Upper lobe of right lung (tissue), 1 donor: ENCODE measurements at places on chromosomes 1 and 21.
A peak's percentile ranks its signal among the peaks of the same experiment; 100 is the strongest.

- H3K36me3 ChIP-seq: peaks cover 4% of the 10 kb centered on the region
- H3K4me3 ChIP-seq: no peak overlapping the region
- DNase-seq: no peak
- peak overlapping the region; percentile 19 for H3K27ac ChIP-seq
- no peaks in the 10 kb centered on the region for H3K27me3 ChIP-seq
Measured at GRCh38 chr1:91792489-91793071, 93.4 kb downstream of the TGFBR3 start.

DNA sequence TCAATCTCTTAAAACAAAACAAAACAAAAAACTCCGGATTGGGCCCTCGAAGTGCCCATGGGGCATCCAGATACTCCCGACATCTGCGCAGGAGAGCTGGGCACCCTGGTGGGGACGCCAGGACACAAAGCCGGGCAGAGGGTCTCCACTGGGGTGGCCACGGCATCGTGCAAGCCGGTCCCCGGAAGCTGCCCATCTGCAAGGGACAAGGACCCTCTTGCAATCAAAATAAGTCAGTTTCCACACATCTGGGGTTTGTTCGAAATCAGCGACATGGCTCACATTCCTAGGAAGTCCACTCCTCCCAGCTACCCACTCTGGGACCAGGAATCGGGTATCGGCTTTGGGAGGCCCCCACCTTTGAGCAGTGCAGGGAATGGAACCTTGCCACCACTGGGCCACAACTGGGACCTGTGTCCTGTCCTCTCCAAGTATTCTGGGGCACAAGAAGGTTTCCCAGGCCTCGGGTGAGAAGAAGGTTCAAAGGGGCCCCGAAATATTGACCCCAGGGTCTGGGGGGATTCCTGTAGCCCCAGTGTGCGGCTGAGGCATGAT is 4.6 kb upstream of the PRDM16 start:
- H3K36me3 ChIP-seq: no peaks in the 10 kb centered on the region
- H3K4me1 ChIP-seq: no peaks in the 10 kb centered on the region
- no peak overlapping the region for H3K4me3 ChIP-seq
- peaks cover 68% of the 10 kb centered on the region for H3K27me3 ChIP-seq
- H3K27ac ChIP-seq: no peak overlapping the region

GRCh38 chr1:18161690-18162089 is 54.1 kb downstream of the IGSF21 start:
- H3K36me3 ChIP-seq: no peaks in the 10 kb centered on the region
- no peaks in the 10 kb centered on the region for H3K4me1 ChIP-seq
- peaks cover 13% of the 10 kb centered on the region for H3K27me3 ChIP-seq
- DNase-seq: no peak
- no peak overlapping the region for H3K27ac ChIP-seq

GRCh38 chr1:116494353-116494692 is 76.5 kb downstream of the CD58 start:
- H3K36me3 ChIP-seq: no peaks in the 10 kb centered on the region
- H3K4me1 ChIP-seq: peaks cover 36% of the 10 kb centered on the region
- no peak for DNase-seq
- H3K27ac ChIP-seq: no peak overlapping the region
- no peaks in the 10 kb centered on the region for H3K27me3 ChIP-seq

DNA sequence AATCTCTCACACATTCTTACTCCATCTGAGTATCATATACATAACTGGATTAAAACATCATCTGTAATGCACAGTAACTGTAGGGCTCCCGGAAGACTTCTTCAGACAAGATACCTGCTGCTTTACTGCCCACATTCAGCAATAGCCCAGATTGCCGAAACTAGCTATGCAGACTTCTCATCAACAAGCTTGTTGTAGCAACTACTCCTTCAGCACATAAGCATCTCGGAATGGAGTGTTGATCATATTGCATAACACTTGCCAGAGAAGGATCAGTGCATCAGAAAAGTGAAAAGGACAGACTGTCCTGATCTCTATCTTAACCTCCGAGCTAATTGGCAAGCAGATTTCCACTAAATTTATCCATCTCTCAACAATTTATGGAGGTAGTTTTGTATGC is 354.6 kb upstream of the C1orf87 start:
- no peak overlapping the region for H3K27ac ChIP-seq
- no peaks in the 10 kb centered on the region for H3K27me3 ChIP-seq
- no peaks in the 10 kb centered on the region for H3K4me1 ChIP-seq
- no peak for DNase-seq

- no peaks in the 10 kb centered on the region for H3K36me3 ChIP-seq
- H3K27ac ChIP-seq: no peak overlapping the region
- no peaks in the 10 kb centered on the region for H3K4me1 ChIP-seq
Measured at GRCh38 chr1:43639976-43640794, 9.8 kb upstream of the KDM4A start.

DNA sequence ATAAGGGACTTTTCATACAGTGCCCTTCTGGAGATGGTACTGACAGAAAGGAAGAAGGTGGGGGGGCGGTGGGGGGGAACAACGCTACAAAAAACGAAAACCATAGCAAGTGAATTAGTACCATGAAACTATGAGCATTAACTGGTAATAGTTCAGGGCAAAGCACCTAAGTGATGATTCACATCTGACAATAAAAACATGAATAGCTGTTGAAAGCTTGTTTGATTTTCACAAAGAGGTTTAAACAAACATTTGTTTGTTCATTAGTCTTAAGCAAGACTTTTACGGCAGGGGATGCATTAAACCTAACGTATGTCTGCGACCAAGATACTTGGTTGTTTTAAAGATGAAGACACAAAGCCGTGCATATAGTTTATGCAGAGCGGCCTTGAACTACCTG is 177.5 kb downstream of the LMO4 start:
- no peaks in the 10 kb centered on the region for H3K27me3 ChIP-seq
- no peak overlapping the region for H3K27ac ChIP-seq
- H3K4me1 ChIP-seq: no peaks in the 10 kb centered on the region
- no peak for DNase-seq
- H3K4me3 ChIP-seq: no peak overlapping the region

DNA sequence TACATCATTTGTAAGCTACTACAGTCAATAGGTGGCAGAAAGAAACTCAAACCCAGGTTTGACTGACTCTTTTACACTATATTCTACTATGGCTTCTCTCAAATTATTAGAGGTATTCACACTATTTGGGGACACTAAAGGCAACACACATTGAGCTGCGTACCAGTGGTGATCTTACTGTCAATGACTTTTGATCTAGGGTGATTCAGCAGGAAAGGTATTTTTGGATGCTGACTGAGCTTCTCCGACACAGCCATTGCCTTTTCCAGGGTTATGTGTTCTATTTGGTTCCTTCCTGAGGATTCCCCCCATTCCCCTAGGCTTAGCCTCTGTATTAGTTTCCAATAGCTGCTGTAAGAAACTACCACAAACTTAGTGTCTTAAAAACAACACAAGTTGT is 73.2 kb upstream of the JAK1 start:
- no peak overlapping the region for H3K4me3 ChIP-seq
- no peak for DNase-seq
- peaks cover 14% of the 10 kb centered on the region for H3K36me3 ChIP-seq

DNA sequence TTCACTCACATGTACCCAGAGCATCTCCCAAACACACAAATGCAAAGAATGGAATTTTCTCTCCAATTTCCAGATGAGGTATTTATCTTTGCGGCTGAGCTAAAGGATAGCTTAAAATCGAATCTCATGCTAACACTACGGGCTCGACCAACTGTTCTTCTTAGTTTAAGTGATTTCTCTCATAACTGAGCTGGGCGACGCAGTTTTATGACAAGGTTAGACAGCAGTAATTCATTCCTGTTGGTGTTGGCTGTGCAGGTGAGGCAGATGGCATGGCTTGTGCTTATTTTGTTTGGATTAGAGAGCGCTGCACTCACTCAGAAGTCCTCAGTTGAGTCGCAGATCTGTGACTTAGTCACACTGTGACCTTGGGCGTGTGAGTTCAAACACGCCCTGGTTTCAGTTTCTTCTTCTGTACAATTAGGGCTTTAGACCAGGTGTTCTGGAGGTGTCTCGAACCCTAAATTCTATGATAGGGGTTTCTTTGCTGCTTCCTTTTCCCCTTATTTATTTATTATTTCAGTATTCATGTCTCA is 41.5 kb upstream of the MRPS6 start:
- no peak for DNase-seq
- H3K36me3 ChIP-seq: no peaks in the 10 kb centered on the region
- no peaks in the 10 kb centered on the region for H3K4me1 ChIP-seq
- H3K27ac ChIP-seq: no peak overlapping the region
- H3K4me3 ChIP-seq: no peak overlapping the region

DNA sequence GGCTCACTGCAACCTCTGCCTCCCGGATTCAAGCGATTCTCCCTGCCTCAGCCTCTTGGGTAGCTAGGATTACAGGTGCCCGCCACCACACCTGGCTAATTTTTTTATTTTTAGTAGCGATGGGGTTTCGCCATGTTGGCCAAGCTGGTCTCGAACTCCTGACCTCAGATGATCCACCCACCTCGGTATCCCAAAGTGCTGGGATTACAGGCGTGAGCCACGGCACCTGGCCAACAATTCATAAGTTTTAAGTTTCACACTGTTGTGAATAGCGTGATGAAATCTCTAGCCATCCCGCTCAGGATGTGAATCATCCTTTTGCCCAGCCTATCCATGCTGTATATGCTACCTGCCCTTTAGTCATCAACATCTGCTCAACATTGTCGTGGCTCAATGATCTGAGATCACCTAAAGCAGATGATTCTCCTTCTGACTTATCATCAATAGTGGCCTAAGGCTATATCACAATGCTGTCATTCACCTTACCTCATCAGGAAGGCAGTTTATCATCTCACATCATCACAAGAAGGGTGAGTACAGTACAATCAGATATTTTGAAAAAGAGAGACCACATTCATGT is 2.6 kb downstream of the PFDN2 start:
- no peak for DNase-seq
- H3K4me3 ChIP-seq: no peak overlapping the region
- no peaks in the 10 kb centered on the region for H3K27me3 ChIP-seq
- no peak overlapping the region for H3K27ac ChIP-seq
- peaks cover 54% of the 10 kb centered on the region for H3K4me1 ChIP-seq

GRCh38 chr1:226309398-226310244 is 657 bp upstream of the LIN9 start:
- no peaks in the 10 kb centered on the region for H3K27me3 ChIP-seq
- H3K4me3 ChIP-seq: peak overlapping the region; percentile 93
- peak overlapping the region; percentile 56 for H3K27ac ChIP-seq
- H3K36me3 ChIP-seq: no peaks in the 10 kb centered on the region
- peaks cover 6% of the 10 kb centered on the region for H3K4me1 ChIP-seq
- no peak for DNase-seq

GRCh38 chr1:203547771-203548421 is 53.9 kb downstream of the OPTC start:
- H3K27ac ChIP-seq: no peak overlapping the region
- H3K36me3 ChIP-seq: no peaks in the 10 kb centered on the region
- H3K4me1 ChIP-seq: no peaks in the 10 kb centered on the region
- peak; percentile 8 for DNase-seq

DNA sequence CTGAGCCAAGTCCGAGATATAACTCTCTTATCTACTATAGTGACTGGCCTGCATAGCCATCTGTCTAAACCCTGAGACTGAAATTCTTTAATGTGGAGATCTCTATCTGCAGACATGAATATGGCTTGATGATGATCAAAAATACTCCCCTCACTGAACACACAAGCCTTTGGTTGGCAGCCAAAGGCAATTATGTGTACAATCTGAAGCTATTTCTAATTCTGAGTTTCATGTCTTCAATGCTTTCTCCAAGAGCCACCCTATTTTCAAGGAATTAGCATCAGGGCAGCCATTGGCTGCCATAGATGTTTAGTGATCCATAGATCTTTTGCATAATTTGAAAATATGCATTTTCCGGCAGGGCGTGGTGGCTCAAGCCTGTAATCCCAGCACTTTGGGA is 168.2 kb downstream of the TGFB2 start:
- H3K36me3 ChIP-seq: no peaks in the 10 kb centered on the region
- no peak for DNase-seq
- H3K4me1 ChIP-seq: no peaks in the 10 kb centered on the region
- H3K27ac ChIP-seq: no peak overlapping the region

- H3K27me3 ChIP-seq: no peaks in the 10 kb centered on the region
- DNase-seq: no peak
- H3K27ac ChIP-seq: no peak overlapping the region
- H3K4me1 ChIP-seq: no peaks in the 10 kb centered on the region
- H3K36me3 ChIP-seq: no peaks in the 10 kb centered on the region
Measured at GRCh38 chr1:87872189-87872588, 543.5 kb downstream of the LMO4 start.

- DNase-seq: no peak
- H3K4me3 ChIP-seq: no peak overlapping the region
- no peaks in the 10 kb centered on the region for H3K27me3 ChIP-seq
- peaks cover 54% of the 10 kb centered on the region for H3K36me3 ChIP-seq
- peaks cover 16% of the 10 kb centered on the region for H3K4me1 ChIP-seq
Measured at GRCh38 chr1:156221986-156222692, 9.3 kb downstream of the PMF1 start.

DNA sequence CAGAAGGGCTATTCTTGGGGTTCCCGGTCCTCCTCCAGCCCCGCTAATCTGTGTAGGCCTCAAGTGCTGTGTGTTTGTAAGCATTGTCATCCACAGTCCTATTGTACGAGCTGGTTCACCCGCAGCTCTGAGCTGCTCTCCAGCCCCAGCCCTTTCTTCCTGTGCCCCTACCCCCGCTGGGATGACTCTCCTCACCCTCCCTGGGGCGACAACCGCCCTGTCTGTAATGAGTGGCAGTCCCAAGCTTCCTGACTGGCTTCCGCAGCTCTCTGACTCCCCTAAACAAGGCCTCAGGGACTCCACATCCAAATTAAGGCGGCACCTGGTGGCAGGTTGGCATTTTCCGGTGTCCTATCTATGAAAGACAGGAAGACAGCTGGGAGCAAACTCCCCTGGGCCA is 45.8 kb downstream of the TFF3 start:
- H3K27ac ChIP-seq: no peak overlapping the region
- no peaks in the 10 kb centered on the region for H3K27me3 ChIP-seq
- H3K36me3 ChIP-seq: no peaks in the 10 kb centered on the region
- peaks cover 8% of the 10 kb centered on the region for H3K4me1 ChIP-seq

DNA sequence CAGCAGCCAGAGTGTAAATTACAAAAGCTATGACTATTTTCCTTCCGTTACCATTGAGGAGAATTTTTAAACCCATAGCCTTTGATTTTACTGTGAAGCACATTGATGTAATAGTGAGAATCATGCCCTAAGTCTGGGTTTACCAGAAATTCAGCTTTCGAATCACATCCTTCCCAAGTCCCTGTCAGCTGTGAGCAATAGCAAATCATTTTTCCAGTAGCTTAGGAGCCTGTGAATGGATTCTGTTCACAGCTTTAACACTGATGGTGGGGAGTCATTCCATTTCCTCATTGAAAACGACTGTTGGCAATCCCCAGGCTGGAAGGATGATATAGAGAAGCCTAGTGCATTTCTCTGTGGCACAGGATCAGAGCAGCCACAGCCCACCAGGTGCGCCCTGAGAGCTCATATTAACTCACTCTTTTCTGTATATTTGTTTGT is 82.2 kb upstream of the C1orf105 start:
- H3K36me3 ChIP-seq: no peaks in the 10 kb centered on the region
- no peak overlapping the region for H3K4me3 ChIP-seq
- no peak for DNase-seq

- DNase-seq: no peak
- peaks cover 13% of the 10 kb centered on the region for H3K4me1 ChIP-seq
- no peaks in the 10 kb centered on the region for H3K36me3 ChIP-seq
Measured at GRCh38 chr1:24503059-24503751, 569 bp downstream of the RCAN3 start.
